ENCODE measurements at places on chromosomes 6 and 20.

DNA sequence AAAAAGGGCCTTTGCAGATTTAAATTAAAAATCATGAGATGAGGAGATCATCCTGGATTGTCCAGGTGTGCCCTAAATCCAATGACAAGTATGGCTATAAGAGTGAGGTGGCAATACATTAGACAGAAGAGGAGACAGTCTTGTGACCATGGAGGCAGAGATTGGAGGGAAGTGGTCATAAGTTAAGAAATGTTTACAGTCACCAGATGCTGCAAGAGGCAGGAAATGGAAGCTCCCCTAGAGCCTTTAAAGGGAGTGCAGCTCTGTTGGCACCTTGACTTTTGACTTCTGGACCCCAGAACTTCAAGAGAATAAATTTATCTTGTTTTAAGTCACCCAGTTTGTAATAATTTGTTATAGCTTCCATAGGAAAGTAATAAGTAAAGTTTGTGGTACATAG, 61.1 kb downstream of the HMGN3 start:
- DNase-seq = no peak

DNA sequence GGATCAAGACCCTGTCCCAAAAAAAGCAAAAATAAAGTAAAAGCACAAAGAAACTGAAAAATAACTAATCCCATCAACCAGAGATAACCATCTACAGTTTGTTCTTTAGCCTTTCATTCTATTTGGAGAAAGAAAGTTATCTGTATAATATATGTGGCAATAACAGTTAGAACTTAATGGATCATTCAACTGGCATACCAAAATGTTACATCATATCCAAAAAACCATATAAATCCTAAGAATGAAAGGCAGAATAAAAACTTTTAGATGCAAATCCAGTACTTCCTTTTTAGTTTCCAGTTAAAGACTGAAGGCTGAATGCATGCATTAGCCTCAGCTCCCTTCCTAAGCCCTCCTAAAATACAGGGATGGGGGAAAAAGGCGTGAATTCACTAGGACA, 25.2 kb downstream of the ILRUN start:
- DNase-seq = no peak

- DNase-seq = peak; percentile 27
Observed at GRCh38 chr20:10672624-10673127, 1.1 kb downstream of the JAG1 start.

DNA sequence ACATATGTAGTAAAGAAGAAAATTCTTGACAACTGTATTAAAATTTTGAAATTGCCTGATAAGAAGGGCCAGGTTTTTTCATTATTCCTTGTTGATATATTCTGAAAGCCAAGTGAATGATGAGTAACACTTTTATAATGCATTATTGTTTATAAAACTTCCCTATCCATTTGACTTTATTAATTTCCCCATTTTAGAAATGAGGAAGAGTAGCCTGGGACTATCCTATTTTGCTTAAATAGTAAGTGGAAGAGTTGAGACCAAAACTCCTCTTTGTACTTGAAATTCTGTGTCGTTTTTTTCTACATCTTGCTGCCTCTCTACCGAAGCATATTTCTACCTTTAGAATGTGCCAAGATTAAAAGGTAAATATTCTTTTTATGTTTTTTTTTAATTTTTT, 39.7 kb downstream of the TRMT11 start:
- no peak for DNase-seq

DNA sequence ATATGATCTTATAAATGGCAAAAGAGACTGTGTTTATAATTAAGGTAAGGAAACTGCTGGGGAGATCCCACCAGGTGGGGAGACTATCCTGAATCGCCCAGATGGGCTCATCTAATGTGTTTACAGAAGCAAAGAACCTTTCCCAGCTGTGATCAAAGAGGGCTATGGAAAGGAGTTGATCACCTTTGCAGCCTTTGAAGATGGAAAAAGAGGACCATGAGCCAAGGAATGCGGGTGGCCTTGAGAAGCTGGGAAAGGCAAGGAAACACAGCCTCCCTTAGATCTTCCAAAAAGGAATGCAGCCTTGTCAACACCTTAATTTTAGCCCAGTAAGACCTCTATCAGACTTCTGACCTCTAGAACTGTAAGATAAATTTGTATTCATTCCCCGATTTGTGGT, 66.5 kb upstream of the ADGRG6 start:
- DNase-seq = no peak

DNA sequence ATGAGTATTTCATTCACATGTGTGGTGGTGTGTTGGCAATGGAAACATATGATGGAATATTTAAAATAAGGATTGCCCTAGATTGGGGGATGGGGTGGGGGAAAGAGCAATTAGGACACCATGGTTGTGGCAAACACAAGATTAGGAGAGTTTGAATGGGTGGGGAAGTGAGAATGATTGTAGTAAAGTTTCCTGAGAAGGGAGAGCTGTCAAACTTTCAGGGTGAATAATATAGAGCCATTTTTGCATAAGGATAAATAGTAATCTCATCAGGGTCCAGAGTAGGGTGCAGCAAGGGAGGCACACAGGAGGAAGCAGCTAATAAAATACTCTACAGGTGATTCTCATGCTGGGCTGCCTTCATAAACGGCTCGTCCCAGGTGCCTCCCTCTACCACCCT, 294.9 kb upstream of the MARCKS start:
- no peak for DNase-seq

DNA sequence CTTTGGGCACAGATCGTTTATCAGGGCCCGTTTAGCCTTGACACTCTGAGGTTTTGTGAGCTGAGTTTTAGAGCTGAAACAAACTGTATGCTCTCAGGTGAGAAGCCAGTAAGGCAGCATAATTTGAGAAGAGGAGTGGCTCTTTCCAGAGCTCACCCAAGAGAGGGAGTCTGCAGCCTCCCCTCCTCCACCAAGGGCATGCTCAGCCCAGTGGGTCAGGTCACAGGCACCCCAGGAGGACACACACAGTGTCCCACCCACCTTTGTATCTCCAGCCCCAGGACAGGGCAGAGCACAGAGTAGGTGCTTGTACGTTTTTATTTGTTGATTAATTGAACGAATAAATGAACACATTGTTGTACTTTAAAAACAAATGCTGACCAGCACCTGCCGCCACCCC, 3.4 kb downstream of the TSPO2 start:
- DNase-seq = no peak

DNA sequence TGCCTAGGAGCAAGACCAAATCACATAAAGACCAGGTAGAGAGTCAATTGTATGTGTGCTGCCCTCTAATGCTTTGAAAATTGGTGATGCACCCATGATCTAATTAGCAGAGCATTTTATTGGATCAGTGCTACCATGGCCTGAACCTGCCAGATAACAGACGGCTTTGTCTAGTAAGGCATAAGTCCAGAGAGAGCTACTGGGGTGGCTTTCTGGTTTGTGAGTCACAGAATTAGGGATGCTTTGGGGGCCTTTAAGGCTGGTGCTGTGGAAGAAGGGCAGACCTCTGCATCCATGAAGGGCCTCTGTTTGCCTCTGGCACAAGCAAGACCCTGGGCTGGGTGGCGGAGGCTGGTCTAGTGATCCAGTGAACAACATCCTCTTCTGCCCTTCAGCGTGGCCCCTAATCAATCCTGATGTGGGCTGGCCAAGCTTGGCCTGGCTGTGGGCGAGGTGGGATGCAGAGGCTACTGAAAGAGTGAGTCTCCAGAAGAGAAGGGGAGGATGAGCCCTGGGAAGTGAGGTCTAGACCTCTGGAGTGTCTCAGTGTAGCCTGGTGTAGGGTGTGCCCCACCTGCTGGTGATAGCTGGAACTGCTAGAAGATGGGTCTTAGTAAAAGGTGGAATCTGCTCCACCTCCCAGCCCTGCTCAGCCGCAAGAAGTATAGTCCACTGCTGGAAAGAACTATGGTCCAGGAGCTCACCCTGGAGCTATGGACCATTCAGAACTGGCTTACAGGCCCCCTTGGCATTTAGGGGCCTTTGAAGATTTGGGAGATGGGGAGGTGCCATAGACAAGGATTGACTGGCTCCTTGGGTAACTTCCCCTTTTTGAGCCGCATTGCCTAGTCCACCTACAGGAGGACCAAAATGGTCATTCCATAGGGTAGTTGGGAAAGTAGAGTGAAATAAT, 36.7 kb upstream of the AAR2 start:
- DNase-seq = peak; percentile 66

DNA sequence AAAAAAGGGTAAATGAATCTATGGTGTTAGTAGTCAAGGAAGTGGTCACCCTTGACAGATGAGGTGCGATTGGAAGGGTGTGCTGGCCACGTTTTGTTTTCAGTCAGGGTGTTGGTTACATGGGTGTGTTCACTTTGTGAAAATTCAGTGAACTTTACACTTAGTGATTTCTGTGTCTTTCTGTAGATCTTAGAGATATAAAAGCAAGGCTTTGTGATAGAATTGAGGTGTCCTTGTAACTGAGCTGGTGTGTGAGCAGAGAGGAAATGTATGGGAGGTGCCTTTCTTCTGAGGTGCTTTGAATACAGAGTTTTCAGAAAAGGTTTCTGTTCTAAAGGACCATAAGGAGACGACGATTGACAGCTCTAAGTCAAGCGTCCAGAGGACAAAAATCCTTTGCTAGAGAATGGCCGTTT, 90.5 kb downstream of the SAMD3 start:
- DNase-seq = no peak

GRCh38 chr20:20815711-20816455, 103.4 kb upstream of the RALGAPA2 start:
- DNase-seq = no peak

DNA sequence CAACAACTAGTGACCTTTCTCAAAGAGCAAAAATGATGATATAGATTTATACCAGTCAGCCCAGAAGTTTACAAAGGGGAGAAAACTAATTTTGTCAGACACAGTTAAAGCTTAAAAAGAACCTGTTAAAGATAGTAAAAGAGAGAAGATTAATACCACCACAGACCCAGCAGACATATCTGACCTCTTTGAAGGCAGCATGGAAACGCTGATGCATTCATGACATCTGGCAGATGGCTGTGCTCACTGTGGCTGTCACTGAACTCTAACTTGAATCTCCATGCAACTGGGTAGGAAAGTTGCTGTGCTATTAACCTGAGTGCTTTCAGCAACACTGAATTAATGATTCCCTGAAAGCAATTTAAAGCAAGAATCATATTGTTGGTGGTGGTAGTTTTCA, 159.8 kb upstream of the PRDM1 start:
- DNase-seq = no peak

Data from hypothalamus (tissue), 51 donors.